D721Med (cell line): ENCODE measurements at places on chromosomes 11 and 22.

- no peak for DNase-seq
These were observed 114.1 kb upstream of the MTMR2 start for GRCh38 chr11:96038046-96038445.

DNA sequence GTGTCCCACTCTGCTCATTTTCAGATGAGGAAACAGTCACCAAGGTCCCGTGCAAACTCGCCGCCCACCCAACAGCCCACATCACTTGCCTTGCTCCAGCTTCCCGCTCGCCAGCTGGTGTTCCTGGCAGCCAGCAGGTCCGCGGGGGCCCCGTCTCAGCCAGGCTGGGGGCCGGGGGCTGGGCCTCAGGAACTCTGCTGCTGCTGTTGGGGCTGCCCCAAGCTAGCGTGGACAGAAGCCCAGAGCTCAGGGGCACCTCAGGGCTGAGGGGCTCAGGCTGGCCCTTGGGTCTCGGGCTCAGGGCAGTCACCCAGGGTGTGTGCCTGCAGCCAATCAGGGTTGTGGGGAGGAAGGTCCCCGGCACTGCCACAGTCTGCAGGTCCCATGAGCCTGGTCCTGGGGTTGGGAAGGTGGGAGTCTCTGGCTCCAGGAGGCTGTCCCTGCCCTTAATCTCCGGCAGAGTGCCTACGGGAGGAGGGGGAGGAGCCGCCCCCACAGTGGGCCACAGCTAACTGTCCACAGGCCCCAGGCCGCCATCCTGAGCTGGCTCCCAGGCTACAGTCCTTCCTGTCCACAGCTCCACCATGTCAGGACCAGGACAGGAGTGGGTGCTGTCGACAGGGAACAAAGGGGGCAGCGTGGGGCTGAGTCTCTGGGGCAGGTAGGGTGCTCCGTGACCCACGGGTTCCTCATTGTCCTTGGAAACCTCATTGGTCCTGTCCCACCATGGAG, 65.2 kb downstream of the ARFGAP3 start:
- DNase-seq: no peak

DNA sequence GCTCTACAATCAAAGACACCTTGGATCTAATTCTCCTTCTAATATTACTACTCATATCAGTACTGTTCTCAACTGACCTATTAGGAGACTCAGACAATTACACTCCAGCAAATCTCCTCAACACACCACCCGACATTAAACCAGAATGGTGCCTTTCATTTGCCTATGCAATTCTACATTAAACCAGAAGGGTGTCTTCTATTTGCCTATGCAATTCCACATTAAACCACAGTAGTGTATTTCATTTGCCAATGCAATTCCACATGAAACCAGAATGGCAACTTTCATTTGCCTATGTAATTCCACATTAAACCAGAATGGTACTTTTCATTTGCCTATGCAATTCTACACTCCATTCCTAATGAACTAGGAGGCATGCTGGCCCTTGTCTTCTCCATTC, 15.3 kb upstream of the APOL3 start:
- no peak for DNase-seq

DNA sequence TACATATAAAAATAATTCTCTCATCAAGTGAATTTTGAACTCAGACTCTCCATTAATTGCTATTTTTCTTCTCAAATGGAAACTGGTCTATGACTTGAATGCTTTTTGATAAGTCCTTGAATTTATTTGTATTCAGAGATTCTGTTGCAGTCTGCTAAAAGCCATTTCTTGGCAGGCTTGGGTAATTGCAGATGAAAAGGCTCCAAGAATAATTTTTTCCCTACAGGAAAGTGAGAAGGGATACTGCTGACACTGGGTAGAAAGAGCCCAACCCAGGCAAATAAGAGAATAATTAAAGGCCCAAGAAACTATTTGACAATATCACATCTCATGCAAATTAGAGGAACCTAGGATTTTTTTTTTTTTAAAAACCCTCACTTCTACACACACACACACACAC, 246.5 kb upstream of the DDI1 start:
- DNase-seq: no peak

GRCh38 chr22:48492366-48493320, 1335.0 kb downstream of the BRD1 start:
- DNase-seq: peak; percentile 48
